ENCODE measurements at places on chromosomes 11 and 22.
A peak's percentile ranks its signal among the peaks of the same experiment; 100 is the strongest.

DNA sequence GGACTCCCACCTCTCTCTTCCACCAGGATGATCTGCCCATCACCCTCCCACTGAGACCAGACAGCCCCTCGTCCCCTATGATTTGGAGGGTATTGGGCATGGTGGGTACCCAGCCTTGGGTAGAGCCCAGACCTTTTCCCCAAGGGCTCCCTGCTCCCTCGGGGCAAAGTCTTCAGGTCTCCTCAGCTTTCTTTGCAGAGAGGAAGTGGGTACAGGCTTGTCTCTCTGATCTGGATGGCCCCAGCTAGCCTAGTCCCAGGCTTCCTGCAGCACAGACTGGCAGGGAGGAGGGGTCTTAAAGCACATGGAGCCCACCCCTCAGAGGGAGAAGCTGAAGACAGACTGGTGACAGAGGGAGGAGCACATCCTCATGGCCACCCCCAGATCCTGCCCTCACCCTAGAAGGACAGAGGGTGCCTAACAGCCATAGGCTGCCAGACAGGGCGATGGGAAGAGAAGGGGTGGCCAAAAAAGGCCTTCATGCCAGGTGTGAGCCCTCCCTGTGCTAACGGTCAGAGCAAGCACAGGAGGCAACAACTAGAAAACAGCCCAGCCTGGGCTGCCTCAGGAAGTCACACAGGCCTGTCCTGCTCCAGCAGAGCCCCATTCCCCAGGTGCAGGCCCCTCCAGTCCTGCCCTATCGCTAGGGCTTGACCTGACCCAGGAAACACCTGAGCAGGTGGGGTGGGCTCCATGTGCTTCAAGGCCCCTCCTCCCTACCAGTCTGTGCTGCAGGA is 30.4 kb downstream of the SLC22A12 start:
- no peak for DNase-seq

- no peak for DNase-seq
Observed at GRCh38 chr11:80096736-80097135, 655.9 kb upstream of the TENM4 start.

DNA sequence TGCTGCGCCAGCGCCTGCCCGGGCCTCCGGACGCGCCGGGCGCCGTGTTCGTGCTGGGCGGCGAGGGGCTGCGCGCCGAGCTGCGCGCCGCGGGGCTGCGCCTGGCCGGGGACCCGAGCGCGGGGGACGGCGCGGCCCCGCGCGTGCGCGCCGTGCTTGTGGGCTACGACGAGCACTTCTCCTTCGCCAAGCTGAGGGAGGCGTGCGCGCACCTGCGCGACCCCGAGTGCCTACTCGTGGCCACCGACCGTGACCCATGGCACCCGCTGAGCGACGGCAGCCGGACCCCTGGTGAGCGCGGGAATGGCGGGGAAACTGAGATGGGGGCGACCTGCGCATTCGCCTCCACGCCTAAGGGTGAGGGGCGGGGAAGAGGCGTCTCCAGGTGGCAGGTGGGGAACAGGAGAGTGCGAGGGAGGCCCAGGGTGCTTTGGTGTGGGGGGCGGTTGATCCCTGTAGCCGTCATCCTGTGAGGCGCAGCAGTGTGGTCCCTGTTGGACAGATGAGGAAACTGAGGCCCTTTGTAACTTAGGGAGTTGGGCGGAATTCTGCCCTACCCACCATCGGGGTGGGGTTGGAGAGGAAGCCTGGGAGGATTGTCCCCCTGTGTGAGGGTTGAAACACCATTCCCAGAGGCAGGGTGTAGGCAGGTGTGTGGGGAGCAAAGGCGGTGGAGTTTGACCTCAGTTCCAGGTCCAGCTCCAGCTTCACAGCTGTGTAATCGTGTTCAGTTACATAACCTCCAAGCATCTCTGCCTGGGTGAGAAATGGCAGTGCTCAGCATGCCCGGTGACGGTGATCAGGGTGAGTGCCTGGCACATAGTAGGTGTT is 758 bp downstream of the PDXP start:
- DNase-seq = peak; percentile 77

- DNase-seq = no peak
Observed at GRCh38 chr11:56688554-56689100, 10.3 kb upstream of the OR9G1 start.

Measured in HuH-7 (cell line).